ENCODE measurements at places on chromosomes 12 and 14. TPM values are rescaled to one million over a fixed set of nuclear protein-coding genes. Genes with fewer than 3 reads are reported as not detected.

CD163L1 gene
- not detected for total RNA-seq

CACNA2D4 gene
- total RNA-seq, result 0.99 TPM

ANO4 gene
- 11.3 TPM for total RNA-seq

TEX22 gene
- 0.51 TPM for total RNA-seq

PSMB5 gene
- total RNA-seq, result 166 TPM

DICER1 gene
- 28.7 TPM for total RNA-seq

DNA sequence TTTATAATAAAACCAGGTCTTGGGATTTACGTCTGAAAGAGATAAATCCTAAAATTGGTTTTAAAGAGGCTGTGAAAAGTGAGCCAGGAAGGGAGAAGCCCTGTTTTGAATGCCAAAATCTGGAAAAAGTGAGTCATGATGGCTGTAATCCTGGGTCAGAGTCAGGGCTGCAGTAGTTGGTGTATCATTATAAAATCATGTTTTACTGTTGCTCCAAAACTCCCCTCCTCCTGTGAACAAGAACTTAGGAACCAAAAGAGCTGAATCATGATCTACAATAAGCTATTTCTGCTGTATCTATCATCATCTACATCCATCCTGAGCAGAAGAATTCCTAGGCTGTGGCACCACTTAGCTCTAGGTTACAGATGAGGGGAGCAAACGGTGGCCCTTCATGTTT lies 79.3 kb downstream of the LMO3 start:
- peak; percentile 86 for DNase-seq

DNA sequence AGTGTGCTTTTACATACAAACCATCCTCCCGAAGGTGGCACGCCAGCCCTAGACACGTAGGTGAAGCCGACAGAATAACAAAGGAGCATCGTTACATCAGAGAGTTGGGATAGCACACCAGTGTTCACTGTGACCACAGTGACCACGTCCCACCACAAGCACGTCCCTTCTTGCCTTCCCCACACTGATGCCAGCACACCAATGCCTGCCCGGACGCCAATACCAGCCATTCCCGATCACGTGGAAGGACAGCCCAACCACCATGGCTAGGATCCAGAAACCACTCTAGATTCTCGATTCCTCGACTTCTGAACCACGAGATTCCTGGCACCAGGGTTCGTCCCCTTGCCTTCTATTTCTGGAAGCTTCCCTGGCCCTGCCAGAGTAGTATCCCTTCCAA lies 48.0 kb upstream of the GPR68 start:
- DNase-seq, result no peak

DNA sequence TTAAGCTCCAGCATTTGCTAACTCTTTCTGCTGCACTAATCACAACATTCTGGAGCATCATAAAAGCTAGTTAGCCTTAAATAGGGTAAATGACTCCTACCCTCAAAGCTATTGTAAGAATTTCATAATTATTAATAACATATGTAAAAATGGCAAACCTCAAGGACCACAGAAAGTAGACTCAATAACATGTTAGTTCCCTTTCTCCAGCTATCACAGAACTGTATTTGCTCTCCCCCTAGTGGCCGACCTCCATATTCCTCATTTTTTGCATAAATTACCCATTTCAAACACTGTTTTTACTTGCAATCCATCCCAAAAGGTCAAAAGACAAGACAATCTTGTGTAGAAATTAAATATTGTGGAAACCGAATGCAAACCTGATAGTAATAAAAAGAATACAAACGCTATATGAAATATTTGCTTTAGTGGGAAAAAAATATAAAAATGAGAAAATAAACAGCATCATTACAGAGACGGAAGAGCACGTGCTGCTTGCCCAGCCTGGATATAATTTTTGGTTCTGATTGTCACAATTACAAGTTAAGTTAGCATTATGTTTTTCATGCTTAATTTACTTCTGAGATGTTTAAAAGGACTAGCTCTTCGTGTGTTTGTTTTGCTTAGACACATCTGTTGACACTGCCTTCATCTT lies 97.9 kb downstream of the RERGL start:
- peak; percentile 36 for DNase-seq

DNA sequence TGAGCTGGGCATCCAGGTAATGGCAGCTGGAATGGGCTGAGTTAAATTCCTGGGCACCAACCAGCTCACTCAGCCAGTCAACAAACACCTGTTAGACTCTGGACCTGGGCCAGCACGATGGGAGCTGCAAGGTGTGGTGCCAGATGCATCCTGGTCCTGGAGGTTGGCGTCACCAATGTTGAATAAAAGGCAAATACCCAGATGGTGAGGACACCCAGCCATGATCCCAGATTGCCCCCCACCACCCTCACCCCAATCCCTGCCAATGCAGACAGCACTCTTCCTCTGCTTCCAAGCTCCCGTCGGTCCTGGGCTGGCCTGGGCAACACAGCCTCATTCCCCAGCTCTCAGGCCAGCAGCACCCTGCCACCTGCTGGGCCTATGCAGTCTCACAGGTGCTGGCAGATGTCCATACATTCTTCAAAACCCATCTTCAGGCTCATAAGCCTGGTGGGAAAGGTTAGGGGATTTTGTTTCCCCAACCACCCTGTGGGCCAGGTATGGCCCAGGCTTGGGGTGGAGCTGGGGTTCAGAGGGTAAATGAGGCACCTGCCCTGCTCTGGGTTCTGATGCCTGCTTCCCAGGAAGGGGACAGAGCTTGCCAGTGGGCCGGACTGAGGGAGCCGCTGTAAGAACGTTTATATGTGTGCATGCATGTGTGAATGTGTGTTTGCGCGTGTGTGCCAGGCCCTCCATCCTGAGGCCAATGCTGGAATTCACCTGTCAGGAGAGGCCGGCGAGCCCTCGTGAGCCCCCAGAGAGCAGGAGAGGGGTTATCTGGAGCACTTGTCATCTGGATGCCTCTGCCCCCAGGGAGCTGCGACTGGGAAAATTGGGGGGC lies 58.0 kb downstream of the LGMN start:
- peak; percentile 61 for DNase-seq

DNA sequence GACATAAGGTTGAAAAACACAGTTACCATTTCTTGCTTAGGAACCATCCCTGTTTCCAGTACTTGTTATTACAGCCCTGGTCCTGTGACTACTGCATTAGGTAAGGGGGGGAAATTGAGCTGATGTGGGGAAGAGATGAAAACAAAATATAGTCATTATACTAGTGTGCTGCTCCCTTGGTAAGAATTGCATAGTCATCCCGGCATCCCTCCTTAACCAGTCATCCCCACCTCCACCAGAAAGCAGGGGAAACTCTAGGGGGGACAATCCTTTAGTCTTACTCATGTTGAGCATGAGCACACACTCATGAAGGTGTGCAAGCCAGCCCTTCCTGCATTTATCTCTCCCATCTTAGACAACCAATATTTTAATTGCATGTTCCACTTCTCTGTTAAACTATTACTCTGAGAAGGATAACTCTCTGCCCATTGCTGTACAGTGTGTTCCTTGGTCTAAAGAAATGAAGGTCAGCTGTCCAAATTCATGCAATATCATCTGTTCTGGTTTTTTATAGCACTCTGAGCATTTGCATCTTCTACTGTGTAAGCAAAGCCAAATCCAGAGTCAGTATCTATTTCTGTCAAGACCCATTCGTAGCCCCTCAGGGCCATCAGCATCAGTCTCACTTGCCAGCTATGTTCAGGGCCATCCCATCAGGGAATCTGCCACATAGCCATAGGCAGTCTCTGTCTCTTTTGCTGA lies 46.8 kb downstream of the TMEM30B start:
- DNase-seq, result no peak

DNA sequence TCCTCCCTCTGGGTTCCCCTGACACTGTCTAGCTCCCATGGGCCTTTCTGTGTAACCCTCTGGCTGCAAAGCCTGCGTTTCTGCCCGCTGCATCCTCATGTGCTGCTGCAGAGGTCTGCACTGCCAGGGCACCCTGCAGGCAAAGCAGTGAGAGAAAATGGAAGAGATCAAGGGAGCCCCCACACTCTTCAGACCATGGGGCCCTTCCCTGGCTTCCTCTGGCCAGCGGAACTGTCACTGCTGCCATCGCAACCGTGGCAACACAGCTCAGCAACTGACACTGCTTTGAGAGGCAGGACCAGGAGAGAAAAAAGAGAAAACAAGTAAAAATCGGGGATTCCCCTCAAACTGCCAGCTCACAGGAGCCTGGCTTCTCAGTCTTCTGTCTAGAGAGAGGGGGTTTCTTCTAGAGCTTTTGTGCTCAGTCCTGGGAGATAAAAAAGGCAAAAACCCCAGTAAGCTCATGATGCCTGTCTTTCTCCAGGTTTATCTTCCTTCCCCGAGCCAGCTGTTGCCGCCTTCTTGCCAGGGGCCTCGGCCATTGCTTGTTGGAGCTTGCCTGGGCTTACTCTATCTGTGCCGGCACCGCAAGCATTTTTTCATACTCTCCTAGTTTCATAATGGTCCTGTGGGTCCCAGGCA lies 38.9 kb downstream of the C14orf132 start:
- peak; percentile 26 for DNase-seq

- DNase-seq, result peak; percentile 52
Measured at GRCh38 chr12:110582276-110583136, 612 bp downstream of the PPTC7 start.

DNA sequence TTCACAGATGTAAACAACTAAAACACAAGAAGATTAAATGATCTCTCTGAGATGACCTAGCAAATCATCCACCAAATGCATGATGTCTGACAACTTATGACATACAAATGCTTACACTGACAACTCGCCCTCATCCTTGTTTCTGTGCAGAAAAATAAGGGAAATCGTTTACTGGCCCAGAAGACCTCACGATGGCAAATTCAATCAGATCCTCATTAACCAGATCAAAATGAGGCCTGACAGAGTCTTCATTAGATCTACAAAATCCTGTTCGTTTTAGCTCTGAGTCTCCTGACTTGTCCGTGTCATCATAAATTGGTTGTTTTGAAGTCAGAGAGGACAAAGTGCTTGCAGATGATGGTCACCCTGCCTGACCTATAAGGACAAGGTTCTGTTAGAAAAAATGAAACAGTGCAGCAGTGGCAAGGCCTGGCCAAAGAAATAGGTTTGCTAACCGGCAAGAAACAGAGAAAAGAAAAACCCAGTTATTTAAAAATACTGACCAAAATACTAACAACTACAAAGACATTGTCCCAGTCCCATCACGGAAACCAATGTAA lies 109.5 kb downstream of the BTG1 start:
- no peak for DNase-seq

GRCh38 chr12:56631790-56632700 lies 1.9 kb upstream of the BAZ2A start:
- peak; percentile 31 for DNase-seq

DNA sequence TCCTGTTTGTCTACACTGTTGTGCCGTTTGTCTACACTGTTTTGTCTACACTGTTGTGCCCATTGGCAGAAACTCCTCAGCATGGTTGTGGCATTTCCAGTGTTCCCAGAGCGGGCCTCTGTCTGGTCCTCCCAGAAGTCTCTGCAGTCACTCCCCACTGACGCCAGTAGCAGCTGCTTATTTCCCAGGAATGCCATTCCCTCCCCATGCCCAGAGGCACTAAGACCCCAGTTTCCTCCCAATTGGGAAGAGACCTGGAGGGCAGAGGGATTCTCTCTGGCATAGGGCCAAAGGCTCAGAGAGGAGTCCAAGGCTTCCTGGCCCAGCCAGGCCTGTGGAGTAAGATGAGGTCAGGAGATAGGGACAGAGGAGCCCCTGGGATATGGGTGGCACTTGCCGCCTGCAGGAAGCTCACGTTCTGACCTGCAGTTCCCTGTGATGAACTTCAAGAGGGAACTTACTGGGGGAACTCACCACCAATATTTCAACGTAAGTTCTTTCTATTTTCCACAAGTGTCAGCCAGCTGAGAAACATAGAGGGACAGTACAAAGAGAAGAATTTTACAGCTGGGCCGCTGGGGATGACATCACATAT lies 69.1 kb downstream of the TNFAIP2 start:
- no peak for DNase-seq

GRCh38 chr12:69553628-69554248 lies 31.5 kb upstream of the CCT2 start:
- DNase-seq, result peak; percentile 77

DNA sequence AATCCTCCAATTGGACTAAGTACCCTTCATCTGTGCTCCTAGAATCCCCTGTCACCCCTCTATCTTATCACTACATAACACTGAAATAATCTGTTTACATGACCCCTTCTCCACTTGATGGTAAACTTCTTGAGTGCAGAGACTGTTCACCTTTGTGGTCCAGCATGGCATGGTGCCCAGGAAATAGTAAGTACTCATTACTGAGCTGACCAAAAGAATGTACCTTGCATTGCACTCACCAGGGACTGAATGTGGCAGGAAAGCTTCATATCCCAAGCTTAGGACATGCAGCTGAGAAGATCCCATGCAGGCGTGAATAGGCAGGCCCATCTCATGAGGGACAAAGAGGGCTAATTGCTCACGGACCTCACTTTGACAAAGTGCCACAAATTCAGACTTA lies 1.4 kb upstream of the GARIN2 start:
- DNase-seq, result peak; percentile 37

- no peak for DNase-seq
Measured at GRCh38 chr12:111503116-111503515, 96.0 kb downstream of the ATXN2 start.

- no peak for DNase-seq
Measured at GRCh38 chr12:102063069-102063468, 1.3 kb upstream of the WASHC3 start.

- DNase-seq, result no peak
Measured at GRCh38 chr14:91214306-91214705, 30.2 kb downstream of the GPR68 start.

GRCh38 chr14:87955501-87955900 lies 37.5 kb downstream of the GALC start:
- DNase-seq, result no peak

DNA sequence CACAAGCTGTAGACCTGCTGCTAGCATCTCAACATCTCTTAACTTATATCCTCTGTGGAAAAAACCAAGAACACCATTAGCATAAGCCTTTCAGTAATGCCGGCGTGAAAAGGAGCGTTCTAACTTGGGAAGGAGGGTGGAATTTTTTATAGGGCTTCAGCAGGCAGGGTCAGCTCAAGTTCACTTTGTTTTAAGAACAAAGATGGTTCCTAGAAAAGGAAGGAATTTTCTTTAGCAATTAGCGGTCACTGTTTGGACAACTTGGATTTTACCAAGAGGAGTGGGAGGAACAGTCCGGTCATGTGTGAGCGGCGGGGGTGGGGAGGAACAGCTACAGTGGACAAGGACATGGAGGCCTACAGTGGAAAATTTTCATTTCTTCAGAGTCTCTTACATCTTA lies 35.9 kb downstream of the BBS10 start:
- no peak for DNase-seq

GRCh38 chr12:89857652-89858274 lies 149.1 kb upstream of the ATP2B1 start:
- DNase-seq, result no peak

DNA sequence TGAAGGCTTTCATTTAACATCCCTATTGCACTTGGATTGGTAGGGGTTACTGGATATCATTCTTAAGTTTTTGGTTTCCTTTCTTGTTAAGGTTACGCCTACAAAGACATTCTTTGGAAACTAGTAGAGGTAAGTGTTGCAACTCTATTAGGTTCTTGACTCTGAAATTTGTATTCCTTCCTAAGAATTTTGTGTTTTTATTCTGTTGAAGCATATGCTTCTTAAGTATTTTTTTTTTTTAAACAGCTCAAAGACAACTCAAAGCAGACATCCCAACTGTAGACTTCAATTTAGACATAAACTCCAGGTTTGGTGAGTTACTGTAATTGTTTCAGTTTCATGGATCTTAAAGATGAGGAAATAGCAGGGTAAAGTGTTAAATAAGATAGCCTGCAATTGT lies 1.1 kb upstream of the RBMS2 start:
- no peak for DNase-seq

Measured in fibroblast of lung (primary cell).